NCI-H2081 (cell line): ENCODE measurements at places on chromosomes 11 and 22.

DNA sequence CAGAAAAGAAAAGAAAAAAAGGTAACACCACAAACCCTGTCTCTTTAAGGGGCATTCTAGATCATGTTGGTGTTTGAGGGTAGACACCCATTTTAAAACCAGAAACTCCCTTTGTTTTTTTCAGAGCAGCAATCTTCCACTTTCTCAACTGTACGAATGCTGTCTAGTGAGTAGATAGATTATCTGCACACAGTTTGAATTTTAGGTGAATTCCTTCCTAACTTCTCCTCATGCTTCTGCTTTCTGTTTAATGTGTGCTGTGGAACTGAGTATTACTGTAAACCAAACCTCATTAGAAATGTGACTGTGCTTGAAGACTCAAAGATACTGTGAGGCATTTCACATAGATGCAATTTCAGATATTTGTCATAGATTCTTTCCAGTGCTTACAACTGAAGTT lies 102.4 kb downstream of the PRMT3 start:
- DNase-seq = no peak

GRCh38 chr11:12086271-12087074 lies 23.9 kb upstream of the MICAL2 start:
- DNase-seq = no peak

- DNase-seq = no peak
These were observed 454.4 kb downstream of the NTM start for GRCh38 chr11:131824771-131825170.

DNA sequence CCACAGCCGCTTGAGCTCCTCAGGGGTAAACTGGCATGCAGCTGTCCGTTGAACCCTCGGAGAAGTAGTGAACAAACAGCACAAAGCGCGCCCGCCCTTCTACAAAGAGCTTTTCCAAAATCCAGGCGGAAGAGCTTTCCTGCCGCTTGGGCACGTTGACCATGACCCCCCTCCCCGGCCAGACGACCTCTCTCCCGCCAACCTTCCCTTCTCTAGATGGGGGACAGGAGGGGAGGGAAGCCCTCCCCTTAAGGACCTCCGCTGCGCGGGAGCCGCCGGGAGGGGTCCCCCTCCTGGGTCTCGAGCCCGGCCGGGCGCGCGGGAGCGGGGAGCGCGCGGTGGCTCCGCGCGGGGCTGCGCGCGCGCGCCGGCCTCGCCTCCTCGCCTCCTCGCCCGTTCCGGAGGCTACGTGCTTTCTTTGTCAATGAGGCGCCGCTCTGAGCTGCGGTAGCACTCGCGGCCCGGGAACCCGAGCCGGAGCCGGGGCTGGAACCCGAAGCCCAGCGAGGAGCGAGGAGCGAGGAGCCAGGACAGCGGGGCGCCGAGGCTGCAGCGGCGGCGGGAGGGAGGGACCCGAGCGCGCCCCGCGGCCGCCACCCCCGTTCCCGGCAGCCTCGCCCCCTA lies 118.6 kb downstream of the HIPK3 start:
- DNase-seq = peak; percentile 3

- no peak for DNase-seq
These were observed 88.6 kb upstream of the B3GAT1 start for GRCh38 chr11:134500621-134501020.

DNA sequence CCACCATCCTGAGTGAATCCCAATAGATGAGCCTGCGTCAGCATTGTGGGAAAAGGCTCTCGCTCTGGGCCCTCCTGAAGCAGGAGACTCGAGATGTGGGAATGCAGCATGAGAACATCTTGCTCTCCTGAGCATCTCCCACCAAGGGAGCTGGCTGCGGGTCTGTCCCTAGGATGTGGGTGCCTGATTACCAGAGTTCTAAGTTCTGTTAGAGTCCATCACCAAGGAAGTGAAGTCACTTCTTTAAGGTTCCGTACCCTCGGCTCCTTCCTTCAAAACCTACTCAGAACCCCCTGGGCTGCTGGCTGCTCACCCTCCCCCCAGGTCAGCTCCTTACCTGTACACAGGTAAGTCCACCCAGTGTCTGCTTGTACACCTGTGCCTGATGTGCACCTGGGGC lies 100.5 kb upstream of the IGLL5 start:
- DNase-seq = no peak

GRCh38 chr11:19763330-19763729 lies 50.7 kb downstream of the NAV2 start:
- no peak for DNase-seq

DNA sequence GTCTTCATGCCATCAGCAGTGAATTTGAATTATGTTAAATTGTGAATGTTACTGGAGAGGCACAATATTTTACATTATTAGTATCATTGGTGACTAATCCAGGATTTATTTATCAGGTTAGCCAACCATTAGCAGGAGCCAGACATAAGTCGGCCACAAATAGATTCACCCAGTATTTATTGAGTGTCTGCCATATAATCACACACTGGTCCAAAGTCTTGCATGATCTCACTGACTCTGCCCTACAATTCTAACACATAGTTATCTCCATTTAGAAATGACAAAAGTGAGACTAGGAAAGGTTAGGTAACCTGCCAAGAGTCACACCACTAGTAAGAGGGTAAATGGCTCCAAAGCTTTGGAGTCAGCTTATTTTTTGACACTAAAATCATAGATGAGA lies 179.6 kb downstream of the BLID start:
- DNase-seq = no peak

GRCh38 chr11:102610200-102610599 lies 14.9 kb downstream of the MMP20 start:
- DNase-seq = no peak

GRCh38 chr11:67612751-67613150 lies 6.0 kb downstream of the NDUFV1 start:
- no peak for DNase-seq

DNA sequence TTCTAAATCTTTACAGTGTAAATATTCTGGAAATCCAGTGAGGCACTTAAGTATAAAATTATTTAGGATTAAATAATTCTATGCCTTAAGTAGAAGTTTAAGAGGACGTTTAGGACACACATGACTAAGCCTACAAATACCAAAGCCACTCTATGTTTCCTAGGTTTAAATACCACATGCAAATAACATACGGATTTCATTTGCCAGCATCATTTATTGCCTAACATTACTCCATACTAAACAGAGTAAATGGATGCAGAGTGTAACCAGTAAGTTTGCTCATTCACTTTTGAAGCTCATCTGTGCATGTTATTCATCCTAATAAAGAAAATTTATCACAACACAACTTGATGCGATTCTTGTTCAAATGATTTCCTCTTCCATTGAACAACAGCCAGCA lies 4.1 kb downstream of the BDNF start:
- no peak for DNase-seq

DNA sequence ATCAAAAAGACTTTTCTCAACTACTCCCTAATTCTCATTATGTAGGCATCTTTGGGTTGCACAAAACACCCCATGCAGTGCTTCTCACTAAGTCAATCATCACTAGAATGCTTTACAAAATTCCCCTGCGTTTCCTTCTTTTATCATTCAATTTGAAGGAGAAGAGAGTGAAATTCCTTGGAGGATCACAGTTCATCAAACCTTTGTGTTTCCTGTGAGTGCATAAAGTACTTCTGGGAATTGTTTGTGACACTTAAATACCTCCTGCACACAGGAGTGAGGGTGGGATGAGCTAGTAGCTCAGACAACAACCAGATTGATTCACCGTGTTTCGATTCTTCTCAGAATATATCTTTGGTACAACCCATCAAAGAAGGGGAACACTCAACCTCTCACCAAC lies 3.7 kb upstream of the OR5AR1 start:
- no peak for DNase-seq

DNA sequence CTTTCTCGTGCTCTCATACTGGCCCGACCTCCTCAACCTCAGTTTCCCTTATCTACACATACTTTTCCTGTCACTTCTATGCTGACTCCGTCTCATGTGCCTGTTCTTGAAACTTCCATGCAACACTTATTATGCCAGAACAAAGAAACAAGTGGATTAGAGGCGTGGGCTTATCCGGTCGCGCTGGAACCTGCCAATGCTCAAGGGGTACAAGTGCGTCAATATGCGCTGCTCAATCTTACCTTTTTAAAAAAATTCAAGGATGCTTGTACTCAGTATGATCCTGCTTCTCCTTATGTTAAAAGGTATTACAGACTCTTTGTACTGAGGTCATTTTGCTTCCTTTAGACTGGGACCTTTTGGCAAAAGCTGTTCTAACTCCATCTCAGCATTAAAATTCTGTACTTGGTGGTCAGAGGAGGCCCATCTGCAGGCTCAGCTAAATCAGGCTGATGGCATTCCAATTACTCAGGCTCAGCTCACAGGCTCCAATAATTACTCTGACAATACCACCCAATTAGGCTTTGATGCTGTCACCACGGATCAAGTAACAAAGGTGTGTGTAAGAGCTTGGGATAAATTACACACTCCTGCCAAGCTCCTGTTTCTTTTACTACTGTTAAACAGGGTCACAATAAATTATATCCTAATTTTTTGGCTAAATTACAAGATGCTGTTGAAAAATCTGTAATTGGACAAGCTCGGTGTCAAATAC lies 26.3 kb upstream of the ALDH3B2 start:
- DNase-seq = peak; percentile 56

DNA sequence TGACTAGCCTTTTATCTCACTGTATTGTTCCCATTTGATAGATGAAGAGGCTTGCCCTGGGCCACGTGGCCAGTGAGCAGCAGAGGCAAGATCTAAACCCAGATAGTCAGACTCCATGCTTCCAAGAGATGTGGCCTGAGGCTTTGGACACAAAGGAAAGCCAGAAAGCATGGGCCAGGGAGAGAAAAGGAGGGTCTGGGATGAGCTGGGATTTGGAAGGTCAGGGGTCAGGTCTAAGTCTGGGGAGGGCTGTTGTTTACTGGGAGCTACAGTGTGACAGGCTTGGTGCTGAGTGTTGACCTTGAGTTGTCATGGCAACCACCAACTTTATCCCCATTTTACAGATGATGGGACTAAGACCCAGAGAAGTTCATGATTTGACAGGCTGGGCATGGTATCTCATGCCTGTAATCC lies 2.1 kb downstream of the SLC35E4 start:
- DNase-seq = no peak

DNA sequence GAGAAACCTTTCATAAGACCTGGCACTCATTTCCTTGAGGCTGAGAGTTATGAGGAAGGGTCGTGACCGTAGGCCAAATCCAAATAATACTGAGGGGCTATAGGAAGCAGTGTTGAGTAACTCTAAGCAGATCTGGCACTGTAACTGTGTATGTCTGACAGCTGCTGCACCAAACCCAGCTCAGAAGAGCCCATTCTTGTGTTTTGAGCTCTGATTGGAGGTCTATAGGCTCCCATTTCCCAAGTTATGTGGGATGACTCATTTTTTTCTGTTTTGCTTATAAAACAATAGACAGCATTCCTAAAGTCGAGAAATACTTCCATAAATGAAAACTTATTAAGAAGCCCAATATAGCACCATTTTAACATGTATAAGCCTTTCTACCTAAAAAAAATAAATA lies 645.8 kb downstream of the DLG2 start:
- no peak for DNase-seq

DNA sequence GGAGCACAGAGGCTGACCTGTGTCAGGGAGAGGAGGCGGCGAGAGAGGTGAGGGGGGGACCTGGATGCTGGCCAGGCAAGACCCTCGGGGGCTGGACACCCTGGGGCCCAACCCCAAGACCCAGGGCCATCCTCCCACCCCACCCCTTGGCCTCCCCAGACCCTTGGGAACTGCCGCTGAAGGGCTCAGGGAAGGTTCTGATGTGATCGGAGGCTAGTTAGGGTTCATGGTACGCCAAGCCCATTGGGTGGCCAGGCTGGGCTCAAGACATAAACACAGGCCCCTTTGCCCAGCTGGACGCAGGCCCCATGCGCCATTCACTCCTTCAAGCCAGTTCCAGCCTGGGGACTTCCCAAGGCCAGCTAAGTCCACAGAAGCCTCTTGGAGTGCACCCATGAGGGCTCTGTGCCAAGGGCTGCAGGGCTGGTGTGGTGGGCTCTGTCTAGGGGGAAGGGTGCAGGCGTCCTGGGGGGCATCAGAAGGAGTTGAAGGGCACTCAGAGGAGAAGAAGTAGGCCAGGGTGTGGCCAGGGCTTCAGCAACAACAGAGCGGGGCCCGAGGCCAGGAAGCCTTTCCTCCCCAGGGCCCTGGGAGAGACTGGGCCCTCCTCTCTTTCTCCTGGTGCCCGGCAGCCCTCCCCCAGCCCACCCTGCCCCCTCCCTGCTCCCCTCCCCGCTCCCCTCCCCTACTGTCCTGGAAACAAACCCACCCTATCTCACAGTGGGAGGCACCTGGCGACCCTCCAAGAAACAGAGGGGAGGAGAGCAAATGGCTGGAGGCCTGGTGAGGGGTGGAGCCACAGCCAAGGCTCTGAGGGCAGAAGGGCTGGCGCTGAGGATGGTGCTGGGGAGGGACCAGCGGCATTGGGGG lies 12.9 kb downstream of the TSPAN32 start:
- peak; percentile 43 for DNase-seq

- DNase-seq = peak; percentile 73
These were observed at the start of gene ZPR1 for GRCh38 chr11:116787786-116788486. Gene ZPR1 (minus strand): TSS chr11:116788023. CDS start chr11:116787990, 33 bp downstream.

DNA sequence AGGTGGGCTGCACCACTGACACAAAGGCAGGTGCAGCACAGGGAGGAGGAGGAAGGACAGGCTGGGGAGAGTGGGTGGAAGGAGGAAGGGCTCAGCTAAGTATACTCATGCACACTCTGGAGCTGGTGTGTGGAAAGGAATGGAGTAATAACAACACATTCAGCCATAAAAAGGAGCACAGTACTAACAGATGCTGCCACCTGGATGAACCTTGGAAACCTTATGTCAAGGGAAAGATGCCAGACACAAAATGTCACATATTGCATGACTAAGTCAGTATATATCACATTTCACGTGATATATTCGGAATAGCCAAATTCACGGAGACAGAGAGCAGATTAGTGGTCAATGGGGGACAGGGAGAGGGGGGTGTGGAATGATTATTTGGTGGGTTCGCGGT lies 389.6 kb upstream of the SYN3 start:
- DNase-seq = no peak

- no peak for DNase-seq
These were observed 10.2 kb upstream of the STK33 start for GRCh38 chr11:8604078-8604723.

- no peak for DNase-seq
These were observed 9.9 kb downstream of the THAP7 start for GRCh38 chr22:20992056-20992442.

DNA sequence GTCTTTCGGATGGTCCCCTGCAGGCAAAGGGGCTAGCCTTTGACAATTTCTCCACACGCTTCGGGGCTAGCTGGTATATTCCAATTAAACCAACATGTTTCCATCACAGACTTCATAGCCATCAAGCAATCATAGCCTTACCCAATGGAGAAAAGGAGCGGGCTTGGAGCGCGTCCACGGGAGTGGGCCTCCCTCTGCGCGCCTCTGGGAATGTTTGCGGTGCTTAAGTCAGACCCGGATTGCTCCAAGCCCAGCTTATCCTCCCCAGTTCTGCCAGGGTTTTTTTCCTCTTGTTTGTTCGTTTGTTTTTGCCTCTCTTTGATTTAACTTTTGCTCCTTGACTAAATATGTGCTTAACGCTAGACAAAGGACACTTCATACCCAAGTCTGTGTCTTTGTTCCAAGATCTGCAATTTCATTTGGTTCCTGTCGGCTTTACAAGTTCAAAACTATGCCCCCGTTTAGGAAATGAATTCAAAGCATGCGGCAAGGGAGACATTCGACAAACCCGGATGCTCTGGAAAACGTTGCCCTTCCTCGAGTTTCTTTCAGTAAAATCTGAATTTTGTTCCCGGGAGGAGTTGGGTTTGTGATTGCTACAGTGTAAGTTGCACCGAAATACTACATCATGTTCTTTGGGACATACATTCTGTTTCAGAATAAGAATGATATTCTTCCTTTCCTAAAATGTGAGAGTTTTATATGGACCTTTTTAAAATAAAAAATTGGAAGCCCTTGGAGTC lies 1.0 kb upstream of the GLB1L2 start:
- no peak for DNase-seq

GRCh38 chr11:13880634-13881033 lies 81.9 kb upstream of the SPON1 start:
- DNase-seq = no peak
